ENCODE measurements at places on chromosomes 6 and 20. TPM values are rescaled to one million over a fixed set of nuclear protein-coding genes. Genes with fewer than 3 reads are reported as not detected.

Gene PARD6B
- total RNA-seq: 5.1 TPM

Gene TSPO2
- total RNA-seq: 0.51 TPM

Gene SPDEF
- not detected for total RNA-seq

Gene SYNDIG1
- 0.13 TPM for total RNA-seq

Gene THEMIS
- total RNA-seq: not detected

Gene HLA-DRB5
- not detected for total RNA-seq

Gene VWA7
- total RNA-seq: 0.81 TPM

Gene ARMC2
- total RNA-seq: 0.81 TPM

Gene PAX1
- not detected for total RNA-seq

Gene CASS4
- total RNA-seq: 0.38 TPM

Gene CGA
- not detected for total RNA-seq

Gene ANKRD66
- not detected for total RNA-seq

Gene WFDC8
- not detected for total RNA-seq

Gene ANGPT4
- total RNA-seq: not detected

Gene TPMT
- total RNA-seq: 11.9 TPM

Gene MUC21
- not detected for total RNA-seq

Gene TNFRSF21
- total RNA-seq: 35.2 TPM

Gene FANCE
- total RNA-seq: 10.8 TPM

Gene MOXD1
- 115 TPM for total RNA-seq

Gene ADGRF1
- total RNA-seq: 0.76 TPM

Gene KCNK16
- total RNA-seq: not detected

Gene CALHM6
- total RNA-seq: 1.6 TPM

Gene ZNF334
- total RNA-seq: 1.1 TPM

Gene TCP1
- total RNA-seq: 228 TPM
